ENCODE measurements at places on chromosomes 1 and 21.

GRCh38 chr1:9824702-9825089 is 931 bp upstream of the CLSTN1 start:
- no peak for DNase-seq

DNA sequence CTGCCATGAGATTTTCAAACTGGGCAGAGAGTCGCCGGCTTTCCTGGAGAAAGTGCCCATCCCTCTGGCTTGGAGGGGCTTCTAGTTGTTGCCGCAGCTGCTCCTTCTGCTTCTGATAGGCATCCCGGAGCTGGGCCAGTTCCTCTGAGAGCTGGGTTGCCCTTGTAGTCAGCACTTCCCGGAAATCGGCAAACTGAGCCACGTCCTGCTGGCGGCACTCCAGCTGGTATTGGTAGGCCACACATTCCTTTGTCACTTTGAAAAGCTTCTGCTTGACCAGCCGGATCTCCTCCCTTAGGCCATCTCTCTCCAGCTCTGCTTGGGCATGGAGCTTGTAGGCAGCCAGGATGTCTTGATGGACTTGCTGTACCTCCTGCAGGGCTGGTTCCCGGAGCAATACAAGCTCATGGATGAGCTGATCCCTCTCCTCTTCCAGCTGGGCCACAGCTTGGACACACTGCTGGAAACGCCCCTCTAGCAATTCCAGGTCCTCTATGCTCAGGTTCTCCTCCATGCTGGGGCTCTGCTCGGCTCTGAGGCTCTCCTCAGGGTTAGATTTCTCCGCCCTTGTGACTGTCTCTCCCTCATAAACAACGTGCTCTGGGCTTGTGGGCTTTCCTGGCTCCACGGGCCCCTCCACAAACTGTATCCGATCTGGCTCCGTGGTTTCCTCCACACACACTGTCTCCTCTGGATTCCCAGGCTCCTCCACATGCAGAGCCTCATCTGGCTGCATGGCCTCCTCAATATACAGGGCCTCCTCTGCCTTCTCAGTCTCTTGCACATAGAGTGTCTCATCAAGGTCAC is 7.3 kb downstream of the SYNC start:
- DNase-seq: no peak

- DNase-seq: no peak
Measured at GRCh38 chr1:18883636-18884418, 18.5 kb downstream of the ALDH4A1 start.

DNA sequence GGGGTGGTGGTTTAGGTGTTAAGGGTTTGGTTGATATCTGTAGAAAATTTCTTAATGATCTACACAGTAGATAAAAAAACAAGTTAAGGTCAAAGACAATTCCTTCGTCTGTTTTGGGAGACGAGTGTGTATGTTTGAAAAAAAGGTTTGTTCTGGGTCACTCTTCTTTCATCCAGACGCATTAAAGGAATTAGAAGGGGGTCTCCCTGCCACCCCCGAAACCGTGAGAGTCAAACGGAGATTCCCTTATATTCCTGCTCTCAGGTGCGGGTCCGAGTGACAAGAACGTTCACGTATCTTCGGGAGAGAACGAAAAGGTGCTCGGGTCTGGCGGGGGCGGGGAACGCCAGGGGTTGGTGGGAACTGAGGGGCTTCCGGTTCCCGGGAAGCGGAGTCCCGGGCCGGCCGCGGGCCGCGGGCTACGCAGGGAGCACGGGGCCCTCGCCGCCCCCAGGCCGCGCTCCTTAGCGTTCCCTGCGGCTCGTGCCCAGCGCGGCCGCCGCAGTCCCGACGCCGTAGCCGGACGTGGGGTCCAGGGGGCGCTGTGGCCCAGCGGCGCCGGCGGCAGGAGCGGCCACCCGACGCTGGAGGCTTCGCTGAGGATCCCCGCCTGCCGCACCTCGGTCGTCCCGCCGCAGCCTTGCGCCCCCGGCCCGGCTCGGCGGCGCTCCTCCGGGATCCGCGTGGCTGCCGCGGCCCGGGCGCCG is at the start of gene ZFYVE9:
TSS of gene ZFYVE9 (plus strand) at position 577 of the 707 bp plus-strand sequence. CDS start 91,118 bp downstream, outside the sequence.
- no peak for DNase-seq

DNA sequence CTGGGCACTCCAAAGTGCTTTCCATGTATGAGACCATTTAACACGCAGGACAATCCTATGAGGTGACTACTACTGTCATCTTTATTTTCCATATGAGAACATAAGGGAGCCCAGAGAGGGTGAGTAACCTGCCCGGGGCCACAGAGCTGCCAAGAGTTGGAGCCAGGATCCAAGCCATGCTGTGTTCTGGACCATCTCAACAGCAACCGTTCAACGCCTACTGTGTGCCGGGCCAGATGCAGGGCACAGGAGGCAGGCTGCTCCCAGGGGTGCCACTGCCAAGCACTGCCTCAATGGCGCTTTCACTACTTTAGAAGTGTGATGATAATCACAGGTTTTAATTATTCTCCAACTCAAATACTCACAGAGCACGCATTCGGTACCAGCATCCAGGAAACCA is 3.8 kb downstream of the ALDH4A1 start:
- DNase-seq: no peak

- DNase-seq: no peak
Measured at GRCh38 chr1:72034827-72035226, 247.5 kb downstream of the NEGR1 start.

GRCh38 chr1:115099693-115100050 is 10.4 kb upstream of the TSPAN2 start:
- no peak for DNase-seq

GRCh38 chr1:44663417-44663816 is 10.9 kb downstream of the TMEM53 start:
- no peak for DNase-seq

DNA sequence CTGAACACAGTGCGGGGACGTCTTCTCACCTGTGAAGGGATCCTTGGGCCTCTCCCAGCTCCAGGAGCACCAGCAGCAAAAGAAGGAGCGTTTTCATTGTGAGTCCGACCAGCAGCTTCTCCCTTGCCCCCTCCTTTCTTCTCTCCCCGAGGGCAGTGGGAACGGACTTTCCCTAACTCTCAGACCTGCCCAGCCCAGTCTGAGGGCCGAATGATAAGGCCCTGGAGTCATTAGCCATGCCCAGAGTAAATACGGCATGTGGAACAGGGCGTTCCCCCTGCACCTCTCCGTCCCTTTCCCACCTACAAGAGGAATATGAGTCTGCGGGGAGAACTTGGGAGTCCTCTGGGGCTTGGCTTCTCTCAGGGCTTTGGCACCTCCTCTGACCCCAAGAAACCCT is at the start of gene CTSE:
TSS of gene CTSE (minus strand) at position 201 of the 400 bp plus-strand sequence. CDS start at position 97, 104 bp downstream.
- no peak for DNase-seq

DNA sequence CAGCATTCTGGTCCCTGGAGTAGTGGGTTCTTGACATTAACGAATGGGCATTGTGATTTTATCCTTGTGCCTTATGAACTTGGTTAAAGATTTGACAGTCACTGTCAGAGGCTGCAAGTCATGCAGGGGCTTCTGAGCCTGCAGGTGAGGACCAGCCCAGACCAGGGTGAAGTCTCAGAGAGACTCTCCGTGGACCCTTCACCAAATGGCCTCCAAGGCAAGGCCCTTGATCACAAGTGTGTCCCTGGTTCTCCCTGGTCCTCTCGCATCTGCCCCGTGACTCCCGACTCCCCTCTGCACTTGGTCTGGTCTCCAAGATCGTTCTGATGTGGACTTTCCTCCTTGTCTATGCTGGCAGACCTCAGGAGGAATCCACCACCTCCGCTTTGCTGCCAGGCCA is 476.5 kb upstream of the VAMP3 start:
- no peak for DNase-seq
